ENCODE measurements at places on chromosomes 13 and 19. TPM values are rescaled to one million over a fixed set of nuclear protein-coding genes. Genes with fewer than 3 reads are reported as not detected.

DNA sequence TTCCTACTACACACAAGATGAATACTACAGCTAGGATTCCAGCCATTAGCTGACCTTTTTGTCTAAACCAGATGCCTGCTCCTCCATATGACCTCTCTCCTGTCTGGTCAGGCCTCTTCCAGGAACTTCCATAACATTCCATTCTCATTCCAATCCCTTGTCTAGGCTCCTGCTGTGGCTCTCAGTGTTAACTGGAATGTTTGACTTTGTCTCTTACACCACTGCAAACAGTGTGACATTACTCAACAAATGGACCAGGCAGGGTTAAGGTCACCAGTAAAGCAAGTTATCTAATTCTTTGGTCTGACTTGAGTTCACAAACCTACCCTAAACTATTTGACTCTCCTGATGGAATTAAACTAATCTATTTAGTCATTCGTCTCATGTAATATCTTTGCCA lies 2.1 kb upstream of the GPC6 start:
- peaks cover 13% of the 10 kb centered on the region for H3K4me1 ChIP-seq
- H3K4me3 ChIP-seq, result no peak overlapping the region
- peaks cover 3% of the 10 kb centered on the region for H3K27me3 ChIP-seq
- DNase-seq, result no peak
- no peak overlapping the region for H3K27ac ChIP-seq
- no peaks in the 10 kb centered on the region for H3K36me3 ChIP-seq

DNA sequence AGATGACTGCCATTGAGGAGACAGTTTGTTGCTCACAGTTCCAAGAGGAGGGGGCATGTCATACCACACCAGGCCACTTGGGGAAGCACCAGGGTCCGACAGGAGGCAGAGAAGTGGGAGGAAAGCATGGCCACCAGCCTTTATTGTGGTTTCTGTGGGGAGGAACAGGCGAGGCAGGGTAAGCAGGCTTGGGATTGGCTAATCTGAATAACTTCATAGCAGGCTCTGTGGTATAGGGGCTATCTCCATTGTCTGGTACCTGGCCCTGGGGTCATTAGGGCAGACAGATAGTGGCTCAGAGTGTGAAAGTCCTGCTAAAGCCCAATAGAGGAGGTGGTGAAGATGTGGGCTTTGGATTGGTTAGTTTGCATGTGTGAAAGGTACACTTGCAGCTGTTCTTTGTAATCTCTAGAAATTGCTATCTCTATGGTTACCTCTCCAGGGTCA lies 35.5 kb downstream of the CBY2 start:
- H3K27ac ChIP-seq, result no peak overlapping the region
- no peaks in the 10 kb centered on the region for H3K36me3 ChIP-seq
- no peak for DNase-seq
- peaks cover 20% of the 10 kb centered on the region for H3K27me3 ChIP-seq
- no peaks in the 10 kb centered on the region for H3K4me1 ChIP-seq
- no peak overlapping the region for H3K4me3 ChIP-seq

- no peaks in the 10 kb centered on the region for H3K4me1 ChIP-seq
- peaks cover 26% of the 10 kb centered on the region for H3K27me3 ChIP-seq
- no peak for DNase-seq
- no peak overlapping the region for H3K4me3 ChIP-seq
Observed at GRCh38 chr13:31545616-31546015, 193.7 kb upstream of the RXFP2 start.

Gene CEACAM4
- total RNA-seq, result not detected

GRCh38 chr19:20167651-20168122 lies 673 bp downstream of the ZNF486 start:
- peak overlapping the region; percentile 99 for H3K27ac ChIP-seq
- peak overlapping the region; percentile 99 for H3K4me3 ChIP-seq
- H3K4me1 ChIP-seq, result peaks cover 4% of the 10 kb centered on the region
- no peak for DNase-seq

- no peak for DNase-seq
- no peaks in the 10 kb centered on the region for H3K4me1 ChIP-seq
- no peaks in the 10 kb centered on the region for H3K27me3 ChIP-seq
- H3K36me3 ChIP-seq, result peaks cover 20% of the 10 kb centered on the region
- H3K4me3 ChIP-seq, result no peak overlapping the region
- H3K27ac ChIP-seq, result no peak overlapping the region
Observed at GRCh38 chr19:11331502-11331901, 8.0 kb downstream of the RAB3D start.

Data from type B pancreatic cell (in vitro differentiated cells).